Prostate gland (tissue), 2 donors: ENCODE measurements at places on chromosomes 11 and 22. TPM values are rescaled to one million over a fixed set of nuclear protein-coding genes. Genes with fewer than 3 reads are reported as not detected.

Gene UBQLNL
- total RNA-seq: 1.6 TPM

GRCh38 chr11:4085575-4085974 lies 9.0 kb upstream of the RRM1 start:
- no peak for DNase-seq

GRCh38 chr11:63614136-63614671 lies at the start of gene PLAAT3:
Gene PLAAT3 (minus strand): TSS chr11:63614433. CDS start chr11:63614014, 419 bp downstream.
- no peak for DNase-seq

Gene CALCB
- 2.4 TPM for total RNA-seq

GRCh38 chr11:118744046-118744445 lies 46.9 kb downstream of the DDX6 start:
- no peak for DNase-seq

Gene RFPL3
- 1.7 TPM for total RNA-seq

- no peak for DNase-seq
Measured at GRCh38 chr11:20937826-20938225, 268.4 kb downstream of the NELL1 start.

DNA sequence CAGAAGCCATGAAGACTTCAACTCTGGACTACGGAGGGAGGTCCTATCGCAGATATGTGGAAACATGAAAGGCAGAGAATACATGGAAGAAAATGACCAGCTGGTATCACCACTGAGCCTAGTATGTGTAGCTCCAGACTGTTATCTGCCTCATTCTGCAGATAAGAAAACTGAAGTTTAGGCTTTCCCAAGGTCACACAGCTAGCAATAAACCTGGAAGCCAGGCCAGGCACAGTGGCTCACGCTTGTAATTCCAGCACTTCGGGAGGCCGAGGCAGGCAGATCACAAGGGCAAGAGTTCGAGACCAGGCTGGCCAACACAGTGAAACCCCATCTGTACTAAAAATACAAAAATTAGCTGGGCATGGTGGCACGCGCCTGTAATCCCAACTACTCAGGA lies 15.6 kb upstream of the VWCE start:
- DNase-seq: no peak

- DNase-seq: no peak
Measured at GRCh38 chr22:27748349-27748748, 53.2 kb downstream of the MN1 start.

GRCh38 chr22:50131894-50132293 lies 38.6 kb upstream of the PANX2 start:
- no peak for DNase-seq

- no peak for DNase-seq
Measured at GRCh38 chr11:117535850-117536411, 208.3 kb downstream of the CEP164 start.

DNA sequence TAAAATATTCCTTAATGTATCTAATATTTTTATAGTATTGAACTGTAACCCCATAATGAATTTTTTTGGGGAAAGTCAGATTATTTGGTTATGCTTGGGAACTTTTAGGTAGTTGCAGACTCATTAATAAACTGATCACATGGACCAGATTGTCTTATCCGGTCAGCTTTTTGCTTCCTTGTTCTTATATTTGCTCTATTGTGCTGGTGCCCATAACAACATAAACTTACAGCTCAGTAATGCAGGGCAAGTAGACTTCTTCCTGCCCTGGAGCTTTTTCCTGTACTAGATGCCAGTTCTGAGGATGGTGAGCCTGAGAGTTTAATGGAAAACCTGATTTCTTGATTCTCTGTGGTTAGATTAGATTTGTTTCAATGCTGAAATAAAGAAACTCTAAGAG lies 53.2 kb downstream of the MTMR3 start:
- DNase-seq: peak; percentile 6

Gene HPX
- 4.7 TPM for total RNA-seq

Gene RFPL1
- total RNA-seq: not detected

Gene TRIM48
- total RNA-seq: not detected

DNA sequence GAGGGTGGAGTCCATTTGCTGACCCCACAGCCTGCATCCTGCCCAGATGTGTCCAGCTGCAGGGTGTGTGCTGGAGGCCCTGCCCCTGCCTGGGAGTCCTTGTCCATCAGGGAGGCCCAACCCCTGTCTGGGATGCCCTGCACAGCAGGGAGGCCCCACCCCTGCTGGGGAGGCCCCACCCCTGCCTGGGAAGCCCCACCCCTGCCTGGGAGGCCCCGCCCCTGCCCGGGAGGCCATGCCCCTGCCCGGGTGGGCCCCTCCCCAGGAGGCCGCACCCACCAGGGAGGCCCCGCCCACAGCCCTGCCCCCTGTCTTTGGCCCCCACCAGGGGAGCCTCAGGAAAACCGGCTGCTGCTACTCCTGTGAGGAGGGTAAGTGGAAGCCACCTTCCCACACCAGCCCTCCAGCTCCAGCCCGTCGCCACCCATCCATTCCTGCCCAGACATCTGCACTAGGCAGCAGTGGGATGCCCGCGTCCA lies 37.2 kb downstream of the MUC5B start:
- DNase-seq: no peak

Gene TMEM132A
- total RNA-seq: 18.7 TPM

DNA sequence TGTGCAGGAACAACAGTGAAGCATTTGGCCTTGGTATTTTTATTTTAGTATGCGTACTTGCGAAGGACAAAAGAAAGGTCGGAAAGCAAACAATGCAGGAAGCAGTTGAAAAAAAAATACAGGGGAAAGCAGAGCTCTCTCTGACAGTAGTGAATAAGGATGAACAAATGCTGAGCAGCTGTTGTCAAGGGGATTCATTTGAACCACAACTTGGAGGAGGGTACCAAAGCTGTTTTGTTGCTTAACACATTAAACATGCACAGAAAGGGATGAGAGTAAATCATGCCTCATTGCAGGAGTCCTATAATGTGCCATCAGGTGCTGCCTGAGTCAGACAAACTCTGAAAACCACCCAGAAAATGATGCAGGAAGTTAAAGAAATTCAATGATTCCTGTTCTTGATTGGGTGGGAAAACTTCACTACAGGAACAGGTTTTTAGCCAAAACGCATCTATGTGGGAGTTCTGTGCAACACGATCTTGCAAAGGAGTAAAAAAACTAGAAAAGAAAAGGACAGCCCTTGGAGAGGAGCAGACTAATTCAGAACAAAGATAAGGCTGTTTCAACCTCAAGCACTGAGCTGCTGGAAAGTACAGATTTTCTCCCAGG lies 2113.5 kb downstream of the LRRC4C start:
- no peak for DNase-seq

Gene SMIM35
- not detected for total RNA-seq

DNA sequence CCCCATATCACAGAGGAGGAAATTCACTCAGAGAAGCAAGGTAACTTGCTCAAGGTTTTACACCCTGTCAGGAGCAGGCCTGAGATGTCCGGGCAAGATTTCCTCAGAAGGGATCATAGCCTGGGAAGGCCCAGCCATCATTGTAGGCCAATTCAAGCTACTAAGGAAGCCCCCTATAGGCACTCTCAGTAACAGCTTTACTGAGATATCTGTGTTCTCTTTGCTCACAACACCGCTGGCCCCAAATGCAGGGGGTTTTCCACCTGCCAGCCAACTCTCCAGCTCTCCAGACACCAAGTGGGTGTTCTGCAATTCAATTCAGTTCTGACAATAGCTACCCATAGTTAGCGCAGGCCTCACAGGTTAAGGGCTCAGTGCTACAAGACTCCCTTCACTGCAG lies 84.0 kb downstream of the SLC36A4 start:
- DNase-seq: no peak

GRCh38 chr11:104390651-104391050 lies 226.7 kb upstream of the PDGFD start:
- no peak for DNase-seq

- no peak for DNase-seq
Measured at GRCh38 chr11:105670811-105671210, 60.9 kb downstream of the GRIA4 start.

DNA sequence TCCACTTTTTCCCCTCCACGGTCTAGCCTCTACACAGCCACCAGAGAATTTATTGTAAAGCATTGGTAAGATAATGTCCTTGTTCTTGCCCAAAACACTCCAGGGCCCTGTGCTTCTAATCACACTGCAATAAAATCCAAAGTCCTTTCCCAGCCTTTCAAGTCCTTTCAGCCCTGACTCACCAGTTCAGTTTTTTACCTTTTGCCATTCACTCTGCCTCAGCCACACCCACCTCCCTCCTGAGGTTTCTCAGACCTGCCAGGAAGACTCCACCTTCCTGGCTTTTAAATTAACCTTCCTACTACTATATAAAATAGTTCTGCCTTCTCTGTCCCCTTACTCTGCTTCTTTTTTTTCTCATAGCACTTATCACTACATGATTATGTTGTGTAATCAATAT lies 91.0 kb upstream of the ARHGAP32 start:
- no peak for DNase-seq

Gene C22orf42
- 1.4 TPM for total RNA-seq

Gene LINC01488
- not detected for total RNA-seq

Gene KIF18A
- 3.8 TPM for total RNA-seq
